ENCODE measurements at places on chromosomes 5 and 9.
A peak's percentile ranks its signal among the peaks of the same experiment; 100 is the strongest.

DNA sequence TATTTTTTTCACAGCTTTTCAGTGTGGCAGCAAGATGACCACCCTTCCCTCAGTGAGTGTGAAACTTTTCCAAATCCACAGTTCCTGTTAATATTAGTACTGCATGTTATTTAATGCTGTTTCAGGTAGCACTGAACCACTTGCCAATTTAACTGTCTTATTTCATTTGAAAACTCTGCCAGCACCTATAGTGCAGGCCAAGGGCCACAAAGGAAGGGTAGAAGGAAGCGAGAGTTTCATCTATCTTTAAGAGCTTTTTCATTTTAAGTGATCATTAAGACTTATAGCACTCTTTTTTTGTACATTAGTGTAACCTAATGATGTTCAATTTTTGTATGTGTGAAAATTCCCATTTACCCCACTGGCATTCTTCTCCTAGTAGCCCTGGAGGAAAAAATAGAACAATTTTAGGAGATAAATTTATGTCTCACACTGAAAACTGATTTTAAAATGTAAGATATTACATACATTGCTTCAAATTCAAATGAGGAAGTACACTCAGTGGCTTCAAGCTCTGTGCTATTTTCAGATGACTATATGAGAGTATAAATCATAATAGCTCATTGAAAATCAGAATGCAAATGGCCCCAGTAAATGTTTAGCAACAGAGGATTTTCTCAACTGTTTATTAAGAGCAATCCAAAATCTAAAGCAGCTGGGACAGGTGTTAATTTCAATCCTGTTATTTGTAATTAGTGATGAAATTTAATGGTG, 820.5 kb downstream of the PTPRD start:
- DNase-seq: no peak

DNA sequence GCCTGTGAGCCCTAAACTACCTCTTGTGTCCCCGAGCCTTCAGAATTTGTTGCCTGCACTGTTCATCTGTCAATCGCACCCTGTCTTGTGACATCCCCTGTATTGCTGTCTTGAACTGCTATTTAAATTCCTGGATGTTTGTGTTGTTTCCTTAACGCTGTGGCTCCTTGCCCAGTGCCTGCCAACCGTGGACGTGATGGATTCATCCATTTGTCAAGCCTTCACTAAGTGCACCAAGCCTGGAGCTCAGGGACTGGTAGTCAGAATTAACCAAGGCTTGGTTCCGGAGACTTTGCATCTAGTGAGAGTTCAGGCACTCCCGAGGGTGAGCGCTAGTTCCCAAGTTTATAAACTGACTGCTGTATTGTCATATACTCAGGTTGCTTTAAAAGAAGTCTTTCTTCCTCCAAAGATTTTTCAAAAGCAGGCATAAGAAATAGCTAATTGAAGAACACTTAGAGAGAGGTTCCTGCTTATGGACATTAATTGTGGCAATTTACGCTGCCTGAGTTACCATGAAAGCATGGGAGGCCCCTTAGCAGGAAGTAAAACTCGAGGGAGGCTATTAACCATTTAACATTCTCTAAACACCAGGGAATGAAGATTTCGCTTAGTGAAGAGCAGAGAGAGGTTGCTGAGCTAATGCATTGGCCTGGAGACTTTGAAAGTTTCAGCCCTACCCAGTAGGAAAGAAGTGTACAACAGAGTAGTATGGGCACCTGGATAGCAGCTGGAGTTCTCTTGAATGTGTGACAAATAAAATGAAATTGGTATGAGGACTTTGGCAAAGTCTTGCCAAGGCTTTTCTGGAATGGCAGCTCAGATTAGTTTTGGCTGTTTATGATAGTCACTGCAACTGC, 29.0 kb downstream of the RGS3 start:
- no peak for DNase-seq

DNA sequence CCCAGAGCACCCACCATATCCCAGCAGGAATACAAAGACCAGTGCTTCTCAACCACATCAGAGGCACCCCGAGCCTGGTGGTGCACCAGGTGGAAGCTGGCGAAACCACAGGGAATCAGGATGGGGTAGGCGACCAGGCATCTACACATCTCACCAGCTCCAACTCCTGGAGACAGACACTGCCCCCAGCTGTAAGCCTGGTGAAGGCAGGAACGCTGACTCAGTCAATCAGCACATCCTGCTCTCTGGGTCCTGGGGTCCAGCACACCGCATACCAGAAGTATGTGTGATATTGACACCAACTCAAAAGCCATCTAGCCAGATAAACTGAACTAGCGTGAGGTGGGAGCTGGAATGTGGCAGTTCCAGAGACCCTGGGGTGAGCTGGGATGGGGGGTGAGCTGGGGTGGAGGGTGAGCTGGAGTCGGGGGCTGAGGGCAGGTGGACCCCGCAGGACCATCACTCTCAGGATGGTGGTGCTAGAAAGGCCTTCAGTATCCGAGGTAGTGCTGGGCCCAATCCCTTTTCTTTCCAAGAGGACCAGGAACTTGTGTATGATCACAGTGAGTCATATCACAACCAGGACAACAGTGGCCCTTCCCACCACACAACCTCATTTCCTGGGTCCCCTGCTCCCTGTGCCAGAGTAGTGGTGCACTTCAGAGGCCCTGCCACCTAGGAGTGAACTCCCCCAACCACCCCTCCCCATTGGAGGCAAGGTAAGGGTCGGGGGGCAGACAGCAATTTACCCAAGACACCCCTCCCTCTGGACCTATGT, 2.5 kb downstream of the DBN1 start:
- no peak for DNase-seq

DNA sequence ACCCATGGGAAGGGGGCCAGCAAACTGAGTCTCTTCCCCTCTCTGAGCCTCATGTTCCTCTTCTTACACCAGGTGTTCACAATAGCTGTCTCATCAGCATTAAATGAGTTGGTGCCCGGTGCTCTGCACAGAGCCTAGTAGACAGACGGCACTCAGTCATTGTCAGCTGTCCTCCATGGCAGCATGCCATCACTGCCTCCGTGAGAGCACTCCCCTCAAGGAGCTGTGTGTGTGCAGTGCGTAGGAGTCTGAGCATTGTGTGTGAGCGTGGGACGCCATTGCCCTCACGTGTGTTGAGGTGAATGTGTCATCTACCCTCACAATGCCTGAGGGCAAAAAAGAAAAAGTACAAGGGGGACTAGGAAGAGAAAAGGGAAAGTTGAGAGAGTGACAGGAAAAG, 536.5 kb downstream of the CDK5RAP2 start:
- DNase-seq: peak; percentile 69

DNA sequence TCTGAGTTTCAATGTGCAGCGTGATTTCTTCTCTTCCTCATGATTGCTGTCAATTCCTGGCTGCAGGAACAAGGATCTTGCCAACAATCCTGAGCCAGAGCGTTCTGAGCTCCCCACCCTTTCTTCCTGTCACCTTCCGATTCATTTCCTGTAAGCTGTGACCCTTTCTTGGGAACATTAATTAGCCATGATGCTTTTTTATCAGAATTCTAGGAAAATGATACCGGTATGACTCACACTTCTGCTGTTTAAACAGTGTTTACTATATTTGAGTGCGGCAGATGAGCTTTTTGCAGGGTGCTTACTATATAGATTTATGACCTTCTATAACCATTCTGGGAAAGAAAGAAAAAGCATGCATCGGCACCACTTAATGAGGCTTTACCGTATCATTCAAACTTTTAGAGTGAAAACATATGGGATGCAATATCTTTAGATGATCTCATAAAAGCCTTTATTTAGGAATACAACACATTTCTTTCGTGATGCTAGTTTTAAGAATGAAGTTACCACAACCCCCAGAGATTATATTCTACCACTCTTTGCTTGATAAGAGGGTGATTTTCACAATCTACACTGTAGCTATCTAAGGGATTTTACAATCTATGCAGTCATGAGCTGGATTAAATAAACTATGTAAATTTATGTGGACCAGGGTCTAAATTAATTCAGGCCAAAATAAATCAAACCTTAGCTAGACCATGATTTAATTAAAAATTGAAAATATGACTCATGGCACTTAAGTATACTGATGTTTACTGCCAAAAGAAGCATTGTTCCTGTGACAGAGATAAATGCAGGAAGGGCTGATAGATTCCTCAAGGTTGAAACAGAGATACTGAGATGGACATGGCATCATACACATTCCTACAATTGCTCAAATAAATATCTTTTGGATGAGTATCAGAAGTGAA, 38.0 kb upstream of the OSMR start:
- peak; percentile 73 for DNase-seq
